Naive B cell (primary cell): ENCODE measurements at places on chromosomes 5 and 9.
A peak's percentile ranks its signal among the peaks of the same experiment; 100 is the strongest.

- DNase-seq, result no peak
Measured at GRCh38 chr5:54397420-54397819, 58.1 kb upstream of the HSPB3 start.

GRCh38 chr5:53782620-53783019, 222.2 kb downstream of the NDUFS4 start:
- no peak for DNase-seq

DNA sequence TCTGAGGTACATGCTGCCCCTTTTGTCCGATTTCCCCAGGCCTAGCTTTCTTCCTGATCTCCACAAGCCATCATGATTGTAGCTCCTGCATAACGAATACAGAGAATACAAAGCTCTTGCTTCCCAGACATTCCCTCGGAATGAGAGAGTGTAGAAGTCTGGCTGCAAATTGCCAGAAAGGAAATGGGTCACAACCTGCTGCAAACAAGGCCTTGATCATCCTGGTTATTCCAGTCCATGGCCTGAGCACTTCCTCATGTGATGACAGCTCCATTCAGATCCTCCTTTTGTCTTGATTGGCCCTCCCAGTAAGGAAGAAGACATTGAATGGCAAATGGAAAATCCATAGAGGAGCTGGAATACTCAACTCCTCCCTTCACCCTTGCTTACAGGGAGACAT, 136.0 kb upstream of the ADRA1B start:
- no peak for DNase-seq

DNA sequence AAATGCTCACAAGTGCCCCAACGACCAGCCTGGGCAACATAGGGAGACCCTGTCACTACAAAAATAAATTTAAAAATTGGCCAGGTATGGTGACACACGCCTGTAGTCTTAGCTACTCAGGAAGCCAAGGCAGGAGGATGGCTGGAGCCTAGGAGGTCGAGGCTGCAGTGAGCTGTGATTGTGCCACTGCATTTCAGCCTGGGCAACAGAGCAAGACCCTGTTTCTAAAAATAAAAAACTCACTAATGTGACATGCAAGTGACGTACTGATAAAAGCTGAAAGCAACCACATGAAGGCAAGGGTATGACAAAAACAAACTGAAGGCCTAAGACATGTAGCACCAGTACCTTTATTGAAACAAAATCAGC, 81.1 kb downstream of the TLE1 start:
- no peak for DNase-seq

DNA sequence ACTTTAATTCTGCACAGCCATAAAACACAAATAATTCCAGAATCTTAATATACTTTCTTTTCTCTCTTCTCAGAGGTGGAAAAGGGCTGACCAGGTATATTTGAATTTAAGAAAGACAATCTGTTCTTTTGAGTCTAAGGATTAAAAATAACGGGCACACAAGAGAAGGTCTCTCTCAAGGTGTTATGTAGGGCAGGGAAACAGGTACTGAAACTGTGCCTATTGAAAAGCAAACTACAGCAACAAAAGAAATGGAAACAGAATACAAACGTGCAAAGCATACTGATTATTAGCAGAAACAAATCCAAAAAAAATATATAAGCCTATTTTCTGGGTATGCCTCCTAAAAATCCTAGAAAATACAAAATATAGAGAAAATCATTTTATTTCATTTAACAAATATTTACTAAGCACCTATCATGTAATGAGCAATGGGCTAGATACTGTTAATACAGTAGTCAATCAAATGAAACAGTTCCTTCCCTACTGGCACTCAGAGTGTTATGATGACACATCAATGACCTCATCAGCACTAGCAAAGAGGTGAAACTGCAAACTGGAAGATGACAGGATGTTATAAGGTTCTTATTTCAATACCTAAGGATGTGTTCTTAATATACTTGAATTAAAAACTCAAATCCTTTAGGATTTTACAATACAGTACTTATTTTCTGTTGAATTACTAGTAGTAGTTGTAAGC, 87.7 kb downstream of the AUH start:
- DNase-seq, result no peak

- no peak for DNase-seq
Measured at GRCh38 chr9:123217128-123217654, 51.2 kb downstream of the STRBP start.

- no peak for DNase-seq
Measured at GRCh38 chr9:35487081-35487480, 2.8 kb upstream of the RUSC2 start.

- no peak for DNase-seq
Measured at GRCh38 chr5:151483647-151484046, 36.2 kb downstream of the SLC36A1 start.

DNA sequence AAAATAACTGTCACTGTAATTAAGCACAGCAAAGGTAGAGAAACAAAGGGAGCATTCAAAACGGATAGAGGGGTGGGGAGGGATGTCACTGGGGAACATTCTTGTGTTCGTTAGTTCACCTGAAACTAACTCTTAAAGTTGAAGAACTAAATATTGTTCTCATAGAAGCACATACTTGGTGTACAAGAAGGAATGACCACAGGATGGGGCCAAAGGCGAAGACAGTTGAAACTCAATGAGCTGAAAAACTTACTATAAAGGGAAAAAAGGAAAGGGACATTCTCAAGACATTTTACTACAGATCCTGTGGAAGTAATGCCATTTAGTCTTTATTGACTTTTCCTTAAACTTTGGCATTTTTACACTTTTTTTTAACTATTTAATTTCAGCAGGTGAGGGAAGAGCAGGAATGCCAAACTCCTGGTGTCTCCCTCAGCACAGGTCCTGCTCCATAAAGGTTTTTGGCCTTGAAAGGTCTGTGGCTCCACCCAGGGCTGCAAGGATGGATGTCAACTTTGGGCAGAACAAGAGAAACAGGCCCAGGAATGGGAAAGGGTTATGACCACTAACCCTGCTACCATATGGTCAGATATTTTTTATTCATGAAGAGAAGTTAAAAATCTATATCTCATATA, 197.6 kb upstream of the RASA1 start:
- no peak for DNase-seq

DNA sequence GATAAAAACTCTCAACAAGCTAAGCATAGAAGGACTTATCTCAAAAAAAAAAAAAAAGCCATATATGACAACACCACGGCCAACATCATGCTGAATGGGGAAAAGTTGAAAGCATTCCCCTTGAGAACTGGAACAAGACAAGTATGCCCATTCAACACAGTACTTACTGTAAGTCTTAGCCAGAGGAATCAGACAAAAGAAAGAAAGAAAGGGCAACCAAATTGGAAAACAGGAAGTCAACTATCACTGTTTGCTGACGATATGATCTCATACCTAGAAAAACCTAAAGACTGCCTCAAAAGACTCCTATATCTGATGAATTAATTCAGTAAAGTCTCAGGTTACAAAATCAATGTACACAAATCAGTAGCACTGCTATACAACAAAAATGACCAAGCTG, 24.6 kb upstream of the PTGER4 start:
- no peak for DNase-seq

DNA sequence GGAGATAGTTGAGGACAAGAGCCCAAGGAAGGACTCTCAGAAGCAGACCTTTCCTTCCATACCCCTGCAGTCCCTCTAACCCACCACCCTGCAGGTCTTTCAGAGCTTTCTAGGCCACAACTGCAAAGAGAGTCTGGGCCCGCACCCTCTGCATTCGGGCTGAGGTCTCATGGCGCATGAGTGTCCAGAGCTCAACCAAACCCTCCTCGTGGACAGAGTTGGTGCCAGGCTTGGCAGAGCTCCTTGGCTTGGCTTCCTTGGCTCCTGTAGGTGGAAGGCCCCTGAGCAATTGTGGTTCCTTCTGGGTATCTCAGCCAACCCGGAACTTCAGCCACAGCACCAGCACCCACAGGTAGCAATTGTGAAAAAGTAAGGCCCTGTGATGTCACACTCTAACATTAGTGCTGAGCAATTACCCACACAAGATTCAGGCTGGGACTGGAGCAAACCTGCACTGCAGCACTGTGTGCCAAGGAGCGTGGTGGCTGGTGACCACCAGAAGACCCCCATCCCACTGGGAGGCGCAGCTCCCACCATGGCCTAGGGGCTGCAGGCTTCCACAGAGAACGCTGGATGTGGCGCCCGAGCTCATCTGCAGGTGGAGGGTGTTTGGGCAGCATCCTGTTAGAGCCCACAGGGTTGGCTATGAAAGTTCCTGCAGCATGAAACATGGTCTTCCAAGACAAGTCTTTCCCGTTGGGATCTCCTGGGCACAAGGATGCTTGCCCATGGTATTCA, 38.8 kb downstream of the FOXI1 start:
- DNase-seq, result no peak

- no peak for DNase-seq
Measured at GRCh38 chr9:100913257-100913656, 115.3 kb upstream of the PLPPR1 start.

- no peak for DNase-seq
Measured at GRCh38 chr9:80326105-80326504, 754.3 kb downstream of the TLE4 start.

DNA sequence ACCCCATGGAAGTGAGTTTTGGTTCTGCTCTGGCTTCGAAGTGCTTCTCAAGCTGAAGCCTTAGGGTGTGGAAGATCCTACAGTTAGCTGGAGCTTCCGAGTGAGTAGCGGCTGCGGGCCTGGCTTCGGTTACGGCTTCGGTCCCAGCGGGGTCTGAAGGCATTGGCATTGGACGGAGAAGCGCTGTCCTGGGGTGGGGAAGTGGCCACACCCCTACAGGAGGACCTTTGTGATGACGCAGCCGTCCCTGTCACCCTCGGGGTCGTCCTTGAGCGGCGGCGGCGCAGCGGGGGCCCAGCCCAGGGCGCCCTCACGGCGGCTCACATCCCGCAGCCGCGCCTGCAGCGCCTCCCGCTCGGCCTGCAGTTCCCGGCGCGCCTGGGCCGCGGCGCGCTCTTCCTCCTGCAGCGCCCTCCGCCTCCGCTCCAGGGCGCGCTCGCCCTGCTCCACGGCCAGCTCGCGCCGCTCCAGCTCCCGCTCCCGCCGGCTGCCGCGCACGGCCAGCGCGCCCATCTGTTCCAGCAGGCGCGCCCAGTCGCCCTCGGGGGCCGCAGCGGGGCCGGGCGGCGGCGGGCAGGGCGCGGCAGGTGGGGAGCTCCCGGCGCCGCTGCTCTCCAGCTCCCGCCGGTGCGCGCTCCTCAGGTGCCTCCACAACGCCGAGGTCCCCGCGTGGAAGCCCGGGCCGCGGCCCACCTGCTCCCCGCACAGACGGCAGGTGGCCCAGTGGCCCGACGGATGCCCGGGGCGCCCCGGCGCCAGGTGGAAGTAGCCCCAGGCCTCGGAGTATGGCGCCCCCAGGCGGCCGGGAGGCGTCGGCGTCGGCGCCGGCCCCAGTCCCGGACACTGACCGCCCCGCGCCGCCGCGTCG, 9.9 kb downstream of the ZBED3 start:
- peak; percentile 27 for DNase-seq

DNA sequence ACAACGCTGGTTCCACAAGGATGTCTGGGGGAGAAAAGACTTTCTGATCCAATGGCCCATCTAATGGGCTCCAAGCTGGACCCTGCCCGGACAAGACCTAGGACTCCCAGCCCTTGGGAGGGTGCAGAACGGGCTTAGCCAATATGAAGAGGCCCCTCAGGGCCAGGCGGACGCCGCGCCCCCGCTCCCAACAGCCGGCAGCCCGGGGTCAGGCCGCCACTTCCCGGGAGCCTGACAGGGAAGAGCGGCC, 493 bp downstream of the P4HA2 start:
- no peak for DNase-seq

GRCh38 chr9:99953861-99954507, 47.5 kb downstream of the STX17 start:
- no peak for DNase-seq

GRCh38 chr5:174045470-174046025, at the start of gene NSG2:
TSS of gene NSG2 (plus strand) at chr5:174045706. CDS start at chr5:174046756, 1,050 bp downstream.
- DNase-seq, result no peak

- no peak for DNase-seq
Measured at GRCh38 chr9:137349471-137350033, 47.5 kb upstream of the NRARP start.

DNA sequence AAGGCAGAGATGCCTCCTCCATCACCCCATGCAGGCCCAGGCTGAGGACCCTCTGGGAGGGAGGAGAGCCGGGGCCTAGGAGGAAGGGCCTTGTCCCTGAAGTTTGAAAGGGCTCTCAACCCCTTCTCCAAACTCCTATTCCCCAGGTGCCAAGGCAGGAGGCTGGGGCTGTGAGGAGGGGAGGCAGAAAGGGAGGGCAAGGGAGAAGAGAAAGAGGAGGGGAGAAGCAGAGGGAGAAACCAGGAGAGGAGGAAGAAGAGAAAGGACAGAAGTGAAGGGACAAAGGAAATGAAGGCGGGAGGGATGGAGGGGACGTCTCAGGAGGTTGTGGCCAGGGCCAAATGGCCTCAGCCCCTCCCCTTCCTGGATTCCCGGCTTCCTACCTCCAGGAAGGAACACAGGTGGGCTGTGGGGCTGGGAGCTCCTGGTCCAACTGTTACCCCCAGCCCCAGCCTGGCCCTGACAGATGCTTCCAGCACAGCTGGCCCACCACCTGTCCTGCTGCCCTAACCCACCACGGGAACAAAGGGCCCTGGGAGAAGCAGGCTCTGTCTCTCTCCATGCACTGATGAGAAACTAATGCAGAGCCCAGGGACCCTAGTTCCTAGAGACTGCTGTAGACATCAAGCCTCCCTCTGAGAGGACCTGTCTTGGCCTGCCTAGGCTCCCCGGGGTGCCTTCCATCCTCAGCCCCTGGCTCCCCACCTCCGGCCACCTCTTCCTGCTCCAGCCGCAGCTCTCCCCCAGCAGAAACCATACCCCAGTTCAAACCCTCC, 3.5 kb downstream of the DBN1 start:
- DNase-seq, result no peak

- DNase-seq, result no peak
Measured at GRCh38 chr9:76004526-76004925, 114.1 kb downstream of the PCSK5 start.

- DNase-seq, result no peak
Measured at GRCh38 chr5:82493221-82493620, 215.1 kb upstream of the RPS23 start.

GRCh38 chr9:4837261-4838188, 44.8 kb downstream of the RCL1 start:
- no peak for DNase-seq

- no peak for DNase-seq
Measured at GRCh38 chr5:74575741-74576538, 64.6 kb downstream of the ENC1 start.
